ENCODE measurements at places on chromosomes 12 and 14. TPM values are rescaled to one million over a fixed set of nuclear protein-coding genes. Genes with fewer than 3 reads are reported as not detected.

DNA sequence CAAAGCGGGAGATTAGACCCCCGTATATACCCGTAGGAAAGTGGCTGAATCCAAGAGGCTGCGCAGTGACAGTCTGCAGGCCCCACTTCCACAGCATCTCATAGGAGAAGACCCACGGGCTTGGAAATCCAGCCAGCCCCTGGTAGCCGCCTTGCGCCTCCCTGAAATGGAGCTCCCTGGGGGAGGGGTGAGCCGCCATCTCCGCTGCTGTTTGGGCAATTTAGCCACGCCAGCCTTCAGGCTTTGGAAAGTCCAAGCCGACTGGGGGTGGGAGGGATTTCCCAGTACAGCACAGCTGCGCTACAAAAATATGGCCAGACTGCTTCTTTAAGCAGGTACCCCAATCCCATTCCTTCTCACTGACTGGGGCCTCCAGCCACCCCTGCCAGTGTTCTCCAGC lies 53.4 kb downstream of the CAND1 start:
- no peak for DNase-seq

DNA sequence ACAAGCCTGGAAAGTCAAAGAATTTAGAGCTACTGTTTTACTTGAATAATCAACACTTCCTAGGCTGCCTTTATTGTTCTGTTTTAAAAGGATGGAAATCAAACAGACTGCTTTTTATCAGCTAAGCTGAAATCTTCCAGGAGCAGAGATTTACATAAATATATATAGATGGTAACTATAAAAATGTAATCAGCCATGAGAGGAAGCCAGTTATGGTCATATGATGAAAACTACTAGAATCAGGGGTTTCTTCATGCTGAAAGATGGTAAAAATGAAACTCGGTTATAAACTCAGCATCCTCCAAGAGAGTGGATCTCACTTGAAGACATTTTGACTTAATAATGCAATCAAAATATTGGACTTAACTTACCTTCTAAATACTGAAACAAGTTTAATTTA lies 413.0 kb downstream of the GXYLT1 start:
- no peak for DNase-seq

GRCh38 chr12:91349476-91349875 lies 166.9 kb upstream of the DCN start:
- no peak for DNase-seq

DNA sequence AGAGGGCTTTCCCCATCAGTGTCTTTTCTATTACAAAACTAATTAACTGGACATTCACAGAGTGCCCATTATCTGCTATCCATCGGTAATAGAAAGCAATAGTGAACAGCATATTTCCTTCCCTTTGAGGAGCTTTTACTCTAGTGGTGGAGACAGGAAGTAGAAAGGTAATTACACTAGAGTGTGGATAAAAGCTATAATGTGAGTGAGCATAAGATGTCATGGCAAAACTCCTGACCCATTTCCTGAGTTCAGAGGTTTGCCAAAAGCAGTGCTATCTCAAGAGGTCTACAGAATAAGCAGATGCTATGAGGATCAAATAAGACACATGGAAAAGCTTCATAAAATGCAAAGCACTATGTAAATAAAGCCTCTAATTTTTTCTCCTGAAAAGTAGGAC lies 24.0 kb downstream of the TIMELESS start:
- DNase-seq: no peak

DNA sequence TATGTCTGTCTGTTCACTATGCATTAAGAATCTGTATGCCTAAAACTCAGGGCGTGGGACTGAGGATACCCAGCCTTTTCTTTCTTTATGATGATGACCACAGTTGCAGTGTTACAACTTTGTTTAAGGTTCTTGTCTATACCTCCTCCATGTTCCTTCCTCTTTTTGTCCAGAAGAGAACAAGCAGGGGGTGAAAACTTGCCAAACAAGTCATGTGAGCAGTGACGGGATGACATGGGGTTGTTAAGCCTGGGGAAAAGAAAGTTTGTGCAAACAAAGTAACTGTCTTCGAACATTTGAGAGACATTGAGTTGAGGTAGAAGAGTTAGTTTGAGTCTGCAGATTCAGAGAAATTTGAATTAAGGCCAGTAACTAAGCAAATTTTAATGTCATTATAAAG lies 505.5 kb downstream of the NPAS3 start:
- no peak for DNase-seq

PLBD1 gene
- total RNA-seq: not detected

PPFIA2 gene
- total RNA-seq: not detected
